Caudate nucleus (tissue), 63 donors: ENCODE measurements at places on chromosomes 1 and 21.

GRCh38 chr1:4517186-4517954, 137.0 kb upstream of the AJAP1 start:
- no peak for DNase-seq

DNA sequence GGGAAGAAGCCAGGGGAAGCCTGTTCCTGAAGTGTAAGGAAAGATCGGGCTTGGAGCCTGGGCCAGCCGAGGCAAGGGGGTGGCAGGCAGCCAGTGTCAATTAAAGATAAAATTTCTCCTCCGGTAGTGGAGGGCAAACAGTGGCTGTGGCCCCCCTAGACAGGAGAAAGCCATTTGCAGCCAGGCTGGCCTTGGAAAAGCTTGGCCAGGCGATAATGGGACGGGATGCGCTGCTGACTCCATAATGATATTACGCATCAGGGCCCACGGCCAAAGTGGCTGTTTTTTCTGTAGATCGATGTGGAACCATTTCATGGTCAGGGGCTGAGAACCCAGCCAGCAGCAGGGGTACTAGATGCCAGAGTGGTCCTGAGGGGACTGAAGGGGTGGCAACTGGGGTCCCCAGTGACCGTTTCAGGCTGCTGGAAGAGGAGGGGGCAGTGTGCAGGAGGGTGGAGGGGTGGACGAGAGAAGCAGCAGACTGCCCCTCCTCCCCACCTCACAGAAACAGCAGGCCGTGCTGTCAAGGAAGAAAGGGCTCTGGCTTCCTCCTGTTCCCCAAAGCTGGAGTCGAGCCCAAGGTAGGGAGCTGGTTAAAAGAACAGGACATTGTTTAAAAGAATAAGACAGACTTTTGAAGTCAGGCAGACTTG, 25.2 kb downstream of the KCNC4 start:
- no peak for DNase-seq

GRCh38 chr21:45236481-45236880, 51.2 kb downstream of the POFUT2 start:
- no peak for DNase-seq

- no peak for DNase-seq
Measured at GRCh38 chr1:228291906-228292608, 84.2 kb downstream of the OBSCN start.

DNA sequence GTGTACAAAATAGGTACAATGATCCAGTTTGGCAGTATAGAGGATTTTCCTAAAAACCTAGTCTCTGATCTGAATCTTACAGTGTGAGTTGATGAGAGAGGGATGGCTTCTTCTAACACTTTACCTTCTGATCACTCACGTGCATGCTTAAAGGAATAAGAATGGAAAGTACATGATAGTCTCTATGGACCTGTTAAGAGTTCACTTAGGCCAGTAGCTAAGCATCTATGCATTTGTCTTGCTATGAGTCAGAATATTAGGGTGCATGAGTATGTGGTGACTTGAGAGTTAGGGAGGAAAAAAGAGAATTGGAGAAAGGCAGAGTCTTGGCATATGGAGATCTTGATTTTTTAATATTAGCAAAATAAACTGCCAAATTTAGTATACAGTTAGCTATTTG, 206.3 kb downstream of the COL11A1 start:
- DNase-seq, result no peak

GRCh38 chr1:43450251-43450941, 3.3 kb downstream of the HYI start:
- DNase-seq, result no peak

GRCh38 chr1:113742515-113742914, 16.8 kb downstream of the PHTF1 start:
- DNase-seq, result no peak

- DNase-seq, result no peak
Measured at GRCh38 chr1:70973754-70974153, 73.9 kb downstream of the PTGER3 start.

DNA sequence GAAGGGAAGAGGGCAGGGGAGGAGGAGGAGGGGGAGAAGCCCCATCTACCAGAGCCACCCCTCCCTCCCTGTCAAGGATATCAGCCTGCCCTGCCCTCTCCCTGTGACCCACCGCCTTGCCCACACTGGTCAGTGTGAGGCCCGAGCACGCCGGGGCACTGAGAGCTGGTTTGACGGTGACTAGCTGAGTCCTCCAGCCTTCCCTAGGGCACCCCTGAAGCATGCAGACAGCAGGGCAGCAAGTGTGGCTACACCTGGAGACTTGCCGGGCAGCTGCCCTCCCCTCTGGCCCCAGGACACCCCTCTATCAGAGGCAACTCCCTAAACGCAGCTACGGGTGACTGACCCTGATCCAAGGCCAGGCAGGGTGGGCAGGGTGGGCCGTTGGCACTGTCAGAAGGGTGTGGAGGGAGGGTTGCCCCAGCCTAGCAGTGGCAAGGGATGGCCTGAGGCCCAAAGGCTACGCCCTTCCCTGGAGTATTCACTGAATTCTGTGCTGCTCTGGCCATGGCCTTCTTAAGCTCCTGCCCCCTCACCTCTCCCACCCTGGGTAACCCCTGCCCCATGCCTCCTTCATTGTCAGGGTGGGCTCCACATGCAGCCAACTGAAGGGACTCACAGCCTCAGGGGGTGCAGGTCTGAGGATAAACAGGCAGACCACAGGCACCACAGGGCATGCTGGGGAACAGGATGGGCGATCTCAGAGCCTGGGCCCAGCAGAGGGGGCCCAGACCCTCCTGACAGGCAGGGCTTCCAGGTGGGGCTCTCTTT, 19.6 kb downstream of the WNT9A start:
- no peak for DNase-seq

GRCh38 chr1:95506736-95507414, 272.9 kb downstream of the RWDD3 start:
- DNase-seq, result no peak

DNA sequence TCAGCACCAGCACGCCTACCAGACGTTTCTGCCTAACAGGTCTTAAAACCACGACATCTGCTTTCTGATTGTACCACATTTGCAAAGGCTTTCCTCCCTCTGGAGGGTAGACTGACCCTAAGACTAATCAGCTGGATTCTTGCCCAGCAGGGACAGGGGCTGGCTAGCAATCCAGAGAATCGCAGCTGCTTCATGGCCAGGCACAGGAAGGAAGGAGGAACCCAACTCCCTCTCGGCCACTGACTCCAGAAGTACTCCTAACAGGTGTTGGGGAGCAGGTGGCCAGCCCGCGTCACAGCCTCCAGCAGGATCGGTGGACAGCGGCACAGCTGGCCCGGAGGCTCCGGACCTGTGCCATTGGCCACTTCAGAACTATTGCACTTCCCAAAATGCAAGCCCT, 180.8 kb downstream of the NPHP4 start:
- no peak for DNase-seq

- DNase-seq, result no peak
Measured at GRCh38 chr1:164589961-164590507, 31.1 kb downstream of the PBX1 start.

- no peak for DNase-seq
Measured at GRCh38 chr21:45334591-45335081, 46.9 kb upstream of the POFUT2 start.

- DNase-seq, result no peak
Measured at GRCh38 chr1:234866007-234866866, 256.3 kb upstream of the IRF2BP2 start.
